Left hindlimb (tissue), 1 donor: ENCODE measurements at places on chromosomes 16 and 17.

- DNase-seq: peak; percentile 63
These were observed 19.3 kb downstream of the GDE1 start for GRCh38 chr16:19502395-19503131.

- DNase-seq: peak; percentile 67
These were observed 510.7 kb downstream of the MAF start for GRCh38 chr16:79089735-79090284.

DNA sequence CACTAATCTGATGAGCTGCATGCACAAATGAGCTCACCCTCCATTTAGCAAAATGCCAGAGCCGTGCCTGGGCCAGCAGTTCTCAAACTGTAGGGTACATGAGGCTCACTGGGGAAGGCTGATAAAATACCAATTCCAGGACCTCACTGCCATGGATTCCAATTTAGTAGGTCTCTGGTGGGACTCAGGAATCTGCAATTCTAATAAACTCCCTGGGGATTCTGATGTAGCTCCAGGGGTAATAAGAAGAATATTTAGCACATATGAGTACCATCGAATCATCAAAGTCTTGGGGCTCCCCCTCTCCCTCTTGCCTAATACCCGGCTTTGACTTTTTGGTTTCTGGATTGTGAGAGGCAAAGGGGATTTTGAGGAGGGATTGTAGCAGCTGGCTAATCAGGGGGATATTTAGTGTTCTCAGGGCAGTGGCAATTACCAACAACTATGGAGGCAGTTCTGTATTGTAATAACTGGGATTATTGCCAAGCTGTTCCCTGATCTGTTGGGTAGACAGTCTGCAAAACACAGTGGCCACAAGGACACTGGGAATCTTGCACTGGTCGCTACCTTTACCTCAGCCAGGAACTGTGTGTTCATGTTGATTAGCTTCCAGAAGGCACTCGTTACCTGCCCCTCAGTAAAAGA, 140.4 kb downstream of the SHISA9 start:
- no peak for DNase-seq

GRCh38 chr17:44778656-44779210, 19.9 kb downstream of the ADAM11 start:
- DNase-seq: no peak

DNA sequence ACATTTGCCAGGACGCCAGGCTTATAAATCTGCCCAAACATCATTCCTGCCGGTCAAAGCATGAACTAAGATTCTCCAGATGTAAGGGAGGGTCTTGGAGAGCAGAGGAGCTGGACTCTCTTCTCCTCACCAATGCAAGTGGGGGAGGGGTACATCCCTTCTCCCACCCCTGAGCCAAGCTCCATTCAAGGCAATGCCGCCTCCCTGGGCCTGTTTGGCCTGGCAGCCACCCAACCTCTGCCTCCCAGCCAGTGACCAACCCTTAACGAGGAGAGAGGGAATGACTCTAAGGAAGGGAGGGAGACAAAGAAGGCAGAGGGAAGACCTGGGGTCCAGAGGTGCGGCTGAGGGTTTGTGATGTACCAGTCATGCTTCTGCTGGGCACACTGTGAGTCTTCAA, 13.8 kb downstream of the C17orf50 start:
- peak; percentile 80 for DNase-seq

GRCh38 chr16:12258861-12259645, 282.5 kb downstream of the SNX29 start:
- DNase-seq: no peak

DNA sequence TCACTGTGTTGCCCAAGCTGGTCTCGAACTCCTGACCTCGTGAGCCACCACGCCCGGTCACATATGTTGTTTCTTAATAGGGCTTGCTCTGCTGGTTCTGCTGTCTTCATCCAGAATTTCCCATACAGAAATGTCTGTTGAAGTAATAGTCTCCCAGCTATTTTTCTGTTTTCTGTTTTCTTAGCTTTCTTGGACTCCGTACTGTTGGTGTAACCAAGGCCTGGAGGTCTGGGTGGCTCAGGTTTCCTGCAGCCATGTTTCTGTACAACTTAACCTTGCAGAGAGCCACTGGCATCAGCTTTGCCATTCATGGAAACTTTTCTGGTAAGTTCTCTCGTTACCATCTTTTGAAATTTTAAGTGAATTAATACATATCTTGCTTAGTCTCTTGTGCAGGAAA, 2.8 kb downstream of the SF3B3 start:
- no peak for DNase-seq

DNA sequence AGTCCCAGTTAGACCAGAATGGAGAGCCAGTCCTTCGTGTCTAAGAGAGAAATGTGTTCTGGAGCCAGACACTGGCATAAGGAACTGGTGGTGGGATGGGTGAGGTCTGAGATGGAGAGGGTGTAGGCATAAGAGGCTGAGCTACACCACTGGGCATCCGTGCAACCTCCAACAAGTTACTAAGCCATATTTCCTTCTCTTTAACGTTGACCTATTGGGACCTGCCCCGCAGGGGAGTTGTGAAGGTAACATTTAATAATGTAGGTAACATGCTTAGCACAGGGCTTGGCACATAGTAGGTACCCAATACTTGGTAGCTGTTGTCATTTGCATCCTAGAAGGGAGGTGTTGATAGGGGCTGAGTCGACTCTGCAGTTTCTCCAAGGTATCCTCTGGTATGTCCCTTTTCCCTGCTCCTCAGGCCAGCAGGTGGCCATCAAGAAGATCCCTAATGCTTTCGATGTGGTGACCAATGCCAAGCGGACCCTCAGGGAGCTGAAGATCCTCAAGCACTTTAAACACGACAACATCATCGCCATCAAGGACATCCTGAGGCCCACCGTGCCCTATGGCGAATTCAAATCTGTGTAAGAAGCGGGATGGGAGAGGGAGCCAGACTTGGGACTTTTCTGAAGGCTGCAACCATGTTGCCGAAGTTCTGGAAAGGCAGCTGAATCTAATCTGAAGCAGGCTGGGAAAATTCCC, 1.2 kb downstream of the MAPK7 start:
- no peak for DNase-seq

DNA sequence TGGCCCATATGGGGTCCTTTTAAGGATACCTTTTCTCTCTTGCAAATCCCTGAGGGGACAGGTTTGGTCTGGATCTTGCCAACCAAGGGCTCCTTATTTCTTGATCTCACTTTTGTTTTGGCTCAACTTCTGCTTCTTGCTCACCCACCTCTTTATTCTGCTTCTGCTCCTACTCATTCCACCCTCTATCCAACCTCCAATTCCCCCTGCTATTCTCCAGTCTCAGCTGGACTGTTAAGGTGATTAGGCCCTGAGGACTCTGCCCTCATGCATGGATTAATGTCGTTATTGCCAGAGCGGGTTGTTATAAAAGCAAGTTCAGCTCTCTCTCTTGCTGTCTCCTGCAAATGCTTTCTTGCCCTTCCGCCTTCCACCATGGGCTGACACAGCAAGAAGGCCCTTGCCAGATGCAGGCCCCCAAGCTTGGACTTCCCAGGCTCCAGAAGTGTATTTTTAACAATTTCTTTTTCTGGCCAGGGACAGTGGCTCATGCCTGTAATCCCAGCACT, 29.8 kb downstream of the LAT start:
- DNase-seq: no peak

- DNase-seq: no peak
These were observed 562 bp downstream of the PPL start for GRCh38 chr16:4936181-4936990.

DNA sequence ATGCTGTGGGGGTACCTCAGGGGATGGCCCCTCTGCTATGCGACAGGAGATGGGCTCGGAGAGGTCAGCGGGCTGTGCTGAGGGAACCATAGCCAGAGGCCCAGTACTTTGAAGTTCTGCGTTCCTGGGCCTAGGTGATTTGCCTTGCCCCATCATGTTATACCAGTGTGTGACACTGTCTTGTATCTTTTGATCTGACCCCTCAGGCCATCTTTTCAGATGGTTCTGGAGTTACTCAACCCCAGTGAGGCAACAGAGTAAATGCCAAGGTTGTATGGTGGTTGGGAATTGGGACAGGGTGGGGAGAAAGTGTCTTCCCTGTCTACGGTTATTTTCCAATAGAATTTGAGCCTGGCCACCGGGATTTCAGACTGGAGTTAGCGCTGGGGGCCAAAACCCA, 8.5 kb downstream of the MSI2 start:
- DNase-seq: no peak

DNA sequence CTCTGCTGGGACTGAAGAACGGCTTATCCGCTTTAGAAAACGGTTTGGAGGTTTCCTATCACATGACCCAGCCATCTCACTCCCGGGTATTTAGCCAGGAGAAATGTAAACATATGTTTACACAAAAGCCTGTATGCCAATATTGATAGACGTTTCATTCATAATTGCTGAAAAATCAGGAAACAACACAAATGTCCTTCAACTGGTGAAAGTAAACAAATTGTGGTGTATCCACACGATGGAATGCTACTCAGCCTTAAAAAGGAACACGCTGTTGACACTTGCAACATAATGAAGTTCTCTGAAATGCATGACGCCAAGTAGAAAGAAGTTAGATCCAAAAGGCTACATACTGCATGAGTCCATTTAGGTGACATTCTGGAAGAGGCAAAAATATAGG, 157.6 kb downstream of the SLC39A11 start:
- DNase-seq: no peak

- DNase-seq: no peak
These were observed 705 bp upstream of the CDRT4 start for GRCh38 chr17:15468126-15468525.

DNA sequence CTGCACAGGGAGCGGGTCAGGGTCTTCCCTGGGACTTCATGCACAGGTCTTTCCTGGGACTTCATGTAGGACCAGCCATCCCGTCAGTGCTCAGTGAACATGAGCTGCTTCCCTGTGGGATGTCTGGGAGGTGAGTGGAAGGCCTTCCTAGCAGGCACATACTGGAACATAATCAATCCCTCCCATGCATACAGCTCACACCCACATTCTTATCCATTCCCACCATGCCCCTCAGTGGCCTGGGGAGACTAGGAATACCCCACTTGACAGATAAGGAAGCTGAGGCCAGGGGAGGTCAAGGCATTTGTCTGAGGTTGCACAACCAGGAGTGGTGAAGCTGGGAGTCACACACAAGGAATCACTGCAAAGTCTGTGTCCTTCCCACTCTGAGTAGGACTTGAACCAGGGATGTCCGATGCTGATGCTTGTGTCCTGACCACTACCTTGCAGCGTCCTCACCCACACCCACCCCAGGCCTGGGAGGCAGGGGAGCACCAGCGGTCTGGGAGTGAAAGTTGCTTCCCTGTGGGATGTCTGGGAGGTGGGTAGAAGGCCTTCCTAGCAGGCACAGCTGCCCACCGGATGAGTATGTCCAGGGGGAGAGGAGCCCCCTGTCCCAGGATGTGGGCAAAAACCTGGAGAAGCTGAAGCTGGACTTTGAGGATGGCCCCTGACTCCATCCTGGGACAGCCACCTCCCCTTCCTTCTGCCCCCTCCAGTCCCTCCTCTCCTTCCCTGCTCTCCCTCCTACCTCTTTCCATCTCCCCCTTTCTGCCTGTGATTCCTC, 1.0 kb upstream of the NLRC5 start:
- DNase-seq: no peak

DNA sequence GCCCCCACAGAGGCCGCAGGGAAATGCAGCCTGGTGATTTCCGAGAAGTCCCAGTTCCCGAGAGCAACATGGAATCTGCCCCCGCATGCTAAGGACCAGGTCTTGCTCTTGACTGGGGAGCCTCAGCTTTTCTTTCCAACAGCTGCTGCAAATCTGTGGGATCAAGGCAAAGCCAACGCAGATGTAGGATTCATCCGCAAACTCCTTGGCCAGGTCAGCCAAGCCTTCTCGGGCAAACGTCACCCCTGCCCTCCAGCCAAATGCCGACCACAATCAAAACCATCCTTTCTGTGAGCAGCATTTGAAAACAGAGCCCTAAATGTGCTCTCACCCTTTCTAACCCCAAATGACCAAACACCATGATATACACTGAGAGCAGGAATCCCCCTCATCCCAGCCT, 54.0 kb downstream of the MRM3 start:
- peak; percentile 63 for DNase-seq

DNA sequence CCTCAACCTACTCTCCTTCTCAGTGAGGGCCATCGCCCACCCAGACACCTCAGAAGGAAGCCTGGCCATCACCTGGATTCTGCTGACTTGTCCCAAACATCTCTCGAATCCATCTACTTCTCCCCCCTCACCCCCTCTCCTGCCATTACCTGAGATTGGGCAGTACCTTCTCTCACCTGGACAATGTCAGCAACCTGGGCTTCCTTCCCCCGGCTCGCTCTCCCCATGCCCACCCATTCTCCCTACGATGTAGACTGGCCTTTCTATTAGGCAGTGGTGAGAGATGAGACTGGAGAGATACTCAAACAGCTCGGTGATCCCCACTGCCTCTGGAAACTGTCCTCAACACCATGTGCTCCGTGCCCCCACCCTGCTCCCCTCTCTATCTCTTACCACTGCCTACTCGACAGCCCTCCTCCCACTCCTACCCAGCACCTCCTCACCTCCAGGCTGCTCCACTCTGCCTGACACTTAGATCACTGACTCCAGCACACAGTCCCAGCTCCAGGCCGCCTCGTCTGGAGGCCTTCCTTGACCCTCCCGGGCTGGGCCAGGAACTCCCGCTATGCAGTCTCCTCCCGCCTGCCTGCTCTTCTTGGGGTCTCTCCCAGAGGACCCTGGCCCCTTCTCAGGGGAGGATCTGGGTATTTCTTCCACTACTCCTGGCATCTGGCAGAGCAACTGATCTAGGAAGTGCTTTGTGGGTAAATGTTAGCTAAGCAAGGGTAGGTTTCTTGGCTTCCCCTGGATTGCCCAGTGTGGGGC, 235.8 kb upstream of the NLRP1 start:
- DNase-seq: no peak

- DNase-seq: no peak
These were observed 605 bp upstream of the ABAT start for GRCh38 chr16:8673611-8674412.

DNA sequence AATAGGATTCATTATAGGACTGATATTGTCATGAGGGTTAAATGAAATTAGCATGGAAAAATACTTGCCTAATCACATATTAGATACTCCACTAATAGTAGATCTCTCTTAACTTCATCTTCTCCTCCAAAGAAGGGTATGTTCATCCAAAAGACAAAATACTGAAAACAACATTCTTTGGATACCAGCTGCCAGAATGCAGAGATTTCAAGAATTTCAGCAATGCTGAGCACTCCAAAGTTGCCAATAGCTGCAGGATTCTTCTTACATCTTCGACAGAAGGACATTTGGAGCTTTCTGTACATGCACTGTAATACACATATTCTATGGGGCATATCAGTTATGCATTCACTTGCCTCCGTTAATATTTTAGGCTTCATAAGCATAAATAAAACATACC, 436.5 kb downstream of the HAPSTR1 start:
- DNase-seq: no peak
